ENCODE measurements at places on chromosomes 7 and 10.

DNA sequence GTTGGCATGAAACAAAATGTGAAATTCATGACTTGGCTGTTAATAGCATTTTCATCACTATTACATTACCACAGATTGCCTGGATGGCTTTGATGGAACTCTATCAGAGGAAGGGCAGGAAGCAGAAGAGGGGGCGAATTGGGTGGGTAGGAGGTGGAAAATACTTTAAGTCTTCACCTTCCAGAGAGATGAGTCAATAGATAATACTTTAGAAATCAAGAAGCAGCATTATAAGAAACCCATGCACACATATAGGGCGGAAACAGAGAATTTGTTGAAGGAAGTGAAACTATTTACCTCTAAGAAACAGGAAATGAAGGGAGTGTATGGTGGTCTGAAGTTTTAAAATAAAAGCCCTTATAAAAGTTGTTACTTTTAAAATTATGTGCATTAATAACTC, 152.1 kb upstream of the TARP start:
- no peak for DNase-seq

DNA sequence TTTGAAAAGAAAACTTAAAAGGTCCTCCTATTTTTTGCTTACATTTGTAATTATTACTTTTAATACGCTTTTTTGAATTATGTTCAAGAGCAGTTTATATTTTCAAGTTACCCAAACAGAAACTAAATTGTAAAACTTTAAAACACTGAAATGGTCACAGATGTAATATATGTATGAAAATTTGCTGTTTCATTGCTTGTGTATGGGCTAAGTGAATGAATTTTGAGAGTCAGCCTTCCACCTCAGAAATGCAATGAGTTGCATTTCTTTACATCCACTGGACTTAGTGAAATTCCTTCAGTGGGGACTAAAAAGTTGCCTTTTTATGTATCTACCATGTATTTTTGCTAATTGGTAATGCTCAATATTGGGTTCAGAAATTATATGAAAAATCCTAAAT, 1.6 kb downstream of the VPS26A start:
- no peak for DNase-seq

- no peak for DNase-seq
Measured at GRCh38 chr7:2621061-2621828, 10.5 kb upstream of the TTYH3 start.

GRCh38 chr7:47677664-47678063, 95.8 kb upstream of the TNS3 start:
- no peak for DNase-seq

GRCh38 chr7:48637382-48637781, 287.0 kb upstream of the CDC14C start:
- no peak for DNase-seq

GRCh38 chr10:30840395-30841050, 191.1 kb downstream of the ZNF438 start:
- DNase-seq: no peak

GRCh38 chr10:71294856-71295255, 24.2 kb upstream of the SLC29A3 start:
- no peak for DNase-seq

- DNase-seq: peak; percentile 44
Measured at GRCh38 chr7:7681191-7681935, 37.0 kb downstream of the RPA3 start.

GRCh38 chr7:23026164-23026563, 12.2 kb upstream of the HYCC1 start:
- no peak for DNase-seq

- DNase-seq: no peak
Measured at GRCh38 chr7:100247152-100247757, 27.5 kb downstream of the PVRIG start.

DNA sequence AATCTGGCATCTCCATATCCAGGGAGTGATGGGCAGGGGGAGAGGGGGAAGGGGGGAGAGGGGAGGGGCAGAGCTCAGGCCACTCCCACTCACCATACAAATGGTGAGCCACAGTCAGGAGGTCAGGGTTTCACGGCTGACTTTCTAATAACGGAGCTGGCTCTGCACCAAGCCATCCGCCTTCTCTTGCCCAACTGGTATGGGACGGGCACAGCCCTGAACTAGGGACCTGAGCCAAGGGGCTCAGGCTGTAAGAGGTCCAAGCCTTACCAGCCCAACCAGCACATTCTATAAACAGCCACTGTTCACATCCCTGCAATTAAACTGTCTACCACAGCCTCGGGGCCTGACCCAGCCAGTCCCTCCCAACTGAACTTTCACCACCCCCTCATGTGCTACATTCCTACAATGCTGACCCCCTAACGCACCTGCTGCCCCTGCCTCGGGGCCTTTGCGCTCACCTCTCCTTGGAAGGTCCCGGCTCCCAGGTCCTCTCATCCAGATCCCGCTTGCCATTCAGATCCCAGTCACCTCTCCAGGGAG, 32.5 kb downstream of the RGS10 start:
- DNase-seq: no peak

All from CD4-positive, alpha-beta T cell treated with Interferon alpha-2 for 1 hour (primary cell).